ENCODE measurements at places on chromosomes 13 and 19.

GRCh38 chr19:20558571-20558970, 7.0 kb downstream of the ZNF737 start:
- no peak for DNase-seq

- DNase-seq: no peak
These were observed 50.4 kb downstream of the MLLT1 start for GRCh38 chr19:6229216-6229913.

DNA sequence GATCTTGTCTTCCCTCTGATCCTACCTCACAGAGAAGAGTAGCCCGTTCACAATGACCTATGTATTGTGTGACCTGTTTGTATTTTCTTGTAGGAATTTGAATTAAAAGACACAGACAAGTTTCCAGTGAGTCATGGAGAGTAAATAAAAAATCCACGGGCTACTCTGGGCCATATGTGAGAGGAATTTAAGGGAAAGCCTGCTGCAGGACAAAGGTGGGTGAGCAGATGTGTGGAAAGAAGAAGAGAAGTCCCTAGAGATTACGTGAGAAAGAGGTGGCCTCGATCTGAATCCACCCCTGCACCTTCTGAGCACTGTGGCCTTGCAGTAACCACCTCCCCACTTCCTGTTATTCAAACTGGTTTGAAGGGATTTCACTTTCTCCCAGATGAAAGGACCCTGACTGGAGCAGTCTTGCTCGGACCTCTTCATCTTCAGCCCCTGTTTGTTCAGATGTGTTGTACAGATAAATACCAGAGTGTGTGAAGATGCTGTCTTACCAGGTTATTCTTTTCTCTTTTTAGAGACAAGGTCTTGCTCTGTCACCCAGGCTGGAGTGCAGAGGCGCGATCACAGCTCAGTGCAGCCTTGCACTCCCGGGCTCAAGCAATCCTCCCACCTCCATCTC, 205.4 kb downstream of the PDS5B start:
- DNase-seq: no peak

GRCh38 chr19:57807541-57807940, 7.2 kb downstream of the ZNF552 start:
- DNase-seq: no peak

DNA sequence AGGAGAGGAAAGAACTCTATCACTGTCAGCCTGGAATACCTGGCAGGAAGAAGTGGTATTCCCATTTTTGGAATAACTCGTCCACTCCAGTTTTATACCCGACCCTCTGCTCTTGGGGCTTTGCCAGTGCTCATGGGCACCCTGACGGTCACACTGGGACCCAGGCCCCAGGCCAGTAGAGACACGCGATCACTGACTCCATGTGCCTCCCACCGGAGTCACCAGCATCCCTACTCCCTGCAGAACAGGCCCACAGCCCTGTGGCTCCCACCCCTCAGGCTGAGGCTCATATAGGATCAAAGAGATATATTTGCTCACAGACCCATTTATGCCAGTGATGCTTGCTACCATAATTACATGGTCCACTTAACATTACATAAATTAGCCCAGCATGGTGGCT, 3.5 kb downstream of the GRTP1 start:
- DNase-seq: no peak

DNA sequence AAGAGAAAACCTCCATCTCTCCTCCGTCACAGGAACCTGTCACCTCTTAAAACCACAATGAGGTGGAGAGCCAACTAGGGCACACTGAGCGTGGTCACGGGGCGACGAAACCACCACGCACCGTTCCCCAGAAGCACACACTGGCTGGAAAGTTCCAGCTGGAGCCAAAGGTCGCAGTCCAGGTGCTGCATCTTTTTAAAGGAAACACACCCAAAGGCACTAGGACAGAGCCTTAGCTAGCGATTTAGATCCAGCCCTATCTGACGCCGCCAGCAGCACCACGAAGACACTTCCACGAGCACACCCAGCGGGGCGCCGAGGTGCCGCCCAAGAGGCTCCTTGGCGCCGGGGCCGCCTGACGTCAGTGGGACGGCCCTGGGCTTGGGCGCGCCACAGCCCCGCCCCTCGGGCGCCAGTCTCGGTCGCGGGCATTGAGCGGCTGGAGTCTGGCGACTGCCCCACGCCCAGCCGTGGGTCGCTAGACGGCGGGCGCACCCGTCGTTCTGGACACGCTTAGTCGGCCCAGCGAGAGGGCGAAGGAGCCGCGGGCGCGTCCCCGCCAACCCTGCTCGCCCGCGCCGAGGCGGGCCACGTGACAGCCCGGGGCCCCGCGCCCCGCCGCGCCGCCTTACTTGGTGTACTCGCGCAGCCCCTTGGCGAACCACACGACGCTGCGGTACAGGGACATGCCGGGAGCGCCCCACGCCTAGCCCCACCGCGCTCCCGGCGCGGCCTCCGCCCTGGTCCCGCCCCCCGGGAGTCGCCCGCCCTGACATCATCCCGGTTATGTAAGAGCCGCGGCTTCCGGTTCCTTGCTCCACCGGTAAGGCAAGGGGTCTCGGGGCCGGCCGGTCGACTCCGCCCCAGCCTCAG, at the start of gene DHRS12:
Gene DHRS12, minus strand, starts transcription at position 742 of the 873 bp plus-strand sequence. CDS start 4,504 bp downstream, outside the sequence.
- no peak for DNase-seq

DNA sequence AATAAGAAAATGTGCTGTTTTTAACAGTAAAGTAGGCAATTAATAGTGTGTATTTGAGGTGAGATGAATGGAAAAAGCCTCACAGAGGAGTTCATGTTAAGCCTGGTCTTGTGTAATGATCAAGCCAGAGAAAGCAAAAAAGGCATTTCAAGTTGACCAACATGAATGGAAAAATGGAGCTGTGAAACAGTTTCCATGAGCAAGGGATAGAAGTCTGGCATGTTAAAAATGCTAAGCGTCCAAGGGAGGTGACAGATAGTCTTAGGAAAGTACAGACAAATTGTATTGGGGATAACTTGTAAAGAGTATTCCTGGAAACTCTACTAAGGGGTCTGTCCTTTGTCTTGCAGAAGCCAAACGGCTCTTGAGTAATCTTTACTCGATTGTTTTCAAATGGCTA, 506.8 kb upstream of the ATXN8OS start:
- no peak for DNase-seq

DNA sequence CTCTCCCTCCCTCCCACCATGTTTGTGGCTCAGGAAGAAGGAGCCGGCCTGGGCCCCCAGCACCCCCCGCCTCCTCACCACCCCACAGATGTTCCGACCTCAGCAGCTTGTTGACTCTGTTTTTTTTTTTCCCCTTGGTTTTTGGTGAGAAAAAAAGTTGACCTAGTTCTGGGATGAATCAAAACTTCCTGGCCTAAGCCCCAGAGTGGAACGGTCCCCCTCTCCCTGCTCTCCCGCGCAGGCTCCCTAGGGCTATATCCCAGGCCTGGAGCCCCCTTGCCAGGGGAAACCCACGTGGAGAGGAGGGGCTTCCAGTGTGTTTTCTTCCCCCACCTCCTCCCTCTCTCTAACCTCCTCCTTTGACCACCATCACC, 4.0 kb downstream of the COL5A3 start:
- DNase-seq: no peak

DNA sequence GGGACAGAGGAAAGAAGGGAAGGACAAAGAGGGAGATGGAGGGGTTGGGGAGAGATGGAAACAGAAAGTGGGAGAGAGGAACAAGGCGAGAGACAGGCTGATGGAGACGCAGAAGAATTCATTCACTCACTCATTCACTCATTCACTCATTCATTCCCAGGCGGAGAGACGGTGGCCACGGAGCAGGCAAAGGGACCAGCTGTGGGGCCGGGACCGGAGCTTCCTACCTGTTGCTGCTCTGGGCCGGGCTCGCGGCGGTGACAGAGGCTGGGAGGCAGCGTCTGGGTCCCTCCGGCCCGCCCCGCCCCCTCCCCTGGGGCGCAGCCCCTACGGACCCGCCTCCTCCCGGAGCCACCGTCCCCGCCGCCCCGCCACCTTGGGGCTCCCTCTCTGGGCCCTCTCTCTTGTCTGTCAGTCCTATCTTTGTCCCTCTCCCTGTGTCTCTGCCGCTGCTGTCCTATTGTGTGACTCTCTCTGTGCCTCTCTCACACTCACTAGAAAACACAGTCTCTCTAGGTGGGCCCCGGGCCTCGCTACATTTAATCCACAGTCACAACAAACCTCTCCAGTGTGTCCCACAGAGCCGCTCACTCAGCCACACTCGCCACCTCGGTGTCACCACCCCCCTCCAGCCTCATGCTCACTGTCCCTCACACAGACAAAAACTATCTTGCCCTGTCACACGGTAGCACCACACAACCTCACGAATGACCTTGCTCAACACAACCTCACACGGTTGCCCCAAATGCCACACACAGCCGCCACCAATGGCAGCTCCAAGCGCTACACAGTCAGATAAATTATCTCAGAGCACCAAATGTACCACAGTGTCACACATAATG, at the start of gene GNG8:
Gene GNG8, minus strand, starts transcription at position 283 of the 842 bp plus-strand sequence. CDS start 1,520 bp downstream, outside the sequence.
- no peak for DNase-seq

DNA sequence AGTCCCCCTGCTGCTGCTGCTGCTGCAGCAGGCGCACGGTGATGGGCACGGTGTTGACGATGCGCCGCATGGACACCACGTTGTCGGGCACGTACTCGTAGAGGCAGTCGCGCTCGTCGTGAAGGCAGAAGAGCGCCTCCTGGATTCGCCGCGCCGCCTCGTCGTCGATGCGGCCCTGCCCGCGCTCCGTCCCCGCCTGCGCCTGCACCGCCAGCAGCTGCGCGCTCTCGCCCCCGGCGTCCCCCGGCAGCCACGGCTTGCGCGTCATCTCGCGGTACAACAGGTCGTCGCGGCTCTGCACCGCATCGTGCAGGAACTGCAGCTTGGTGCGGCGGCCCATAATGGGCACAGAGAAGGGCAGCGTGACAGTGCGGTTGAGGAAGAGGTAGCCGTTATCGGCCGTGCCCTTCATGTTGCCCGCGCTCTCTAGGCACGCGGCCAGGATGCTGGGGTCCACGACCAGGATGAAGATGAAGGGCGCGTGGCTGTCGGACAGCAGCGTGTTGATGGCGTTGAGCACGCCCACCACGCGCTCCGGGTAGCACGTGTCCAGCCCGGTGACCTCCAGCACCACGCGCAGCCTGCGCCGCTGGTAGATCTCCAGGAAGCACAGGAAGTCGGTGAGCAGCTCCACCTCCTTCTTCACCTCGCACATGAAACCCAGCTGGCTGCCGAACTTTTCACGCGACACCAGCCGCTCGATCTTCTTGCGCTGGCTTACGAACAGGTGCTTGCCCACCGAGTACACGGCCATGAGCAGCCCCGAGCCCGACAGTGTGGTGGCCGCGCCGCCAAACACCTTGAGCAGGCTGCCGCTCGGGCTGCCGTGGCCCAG, 8.1 kb downstream of the NKPD1 start:
- no peak for DNase-seq

- DNase-seq: no peak
These were observed 45.3 kb upstream of the ANKRD10 start for GRCh38 chr13:110960204-110960603.

DNA sequence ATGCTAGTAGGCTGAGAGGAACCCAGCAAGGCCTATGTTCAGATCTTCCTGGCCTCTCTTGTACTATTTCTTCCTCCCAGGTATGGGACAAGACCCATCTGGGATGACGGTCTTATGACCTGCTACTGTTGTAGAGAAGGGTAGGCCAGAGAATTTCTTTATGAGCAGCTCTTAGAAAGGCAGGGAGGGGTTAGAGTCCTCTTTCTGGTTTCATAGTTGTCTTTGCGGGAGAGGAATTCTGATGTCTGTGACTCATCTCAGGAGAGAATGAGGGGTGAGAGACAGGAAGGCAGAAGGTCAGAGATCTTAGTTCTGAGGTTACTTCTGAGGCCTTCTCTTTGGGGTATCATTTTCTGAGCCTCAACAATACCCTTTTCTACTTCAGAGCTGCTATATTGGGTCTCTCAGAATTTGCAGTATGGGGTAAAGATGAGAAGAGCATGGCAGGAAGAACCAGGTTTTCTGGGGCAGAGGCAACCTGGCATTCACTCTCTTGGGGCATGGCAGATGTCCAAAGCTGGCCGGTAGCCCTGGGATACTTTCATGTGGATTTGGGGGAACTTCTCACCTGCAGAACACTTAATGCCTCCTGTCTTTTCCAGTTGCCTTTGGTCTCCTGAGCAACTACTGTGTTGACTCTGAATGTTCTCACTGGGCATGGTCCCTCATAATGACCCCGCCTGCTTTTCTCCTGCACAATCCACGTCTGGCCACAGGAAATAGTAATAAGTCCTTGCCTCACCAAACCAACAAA, 154.4 kb downstream of the GGACT start:
- no peak for DNase-seq

DNA sequence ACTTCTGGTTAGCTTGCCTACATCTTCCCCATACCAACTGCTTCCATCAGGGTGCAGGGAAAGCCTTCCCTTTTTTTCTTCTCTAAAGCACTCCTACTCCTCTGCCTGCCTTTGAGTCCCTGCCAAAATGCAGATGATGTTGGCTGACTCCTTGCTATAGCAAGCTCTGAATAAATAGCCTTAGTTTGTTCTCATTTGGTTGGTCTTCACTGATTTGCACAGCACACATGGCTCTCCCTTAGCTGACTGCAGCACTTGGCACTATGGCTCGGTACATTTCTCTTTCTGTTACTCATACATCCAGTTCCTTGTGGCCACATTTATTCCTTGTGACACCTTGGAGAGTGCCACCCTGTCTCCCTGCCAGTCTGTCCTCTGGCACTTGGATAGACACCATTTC, 249.8 kb downstream of the DCLK1 start:
- no peak for DNase-seq

GRCh38 chr19:35037716-35038622, 3.6 kb upstream of the HPN start:
- no peak for DNase-seq

DNA sequence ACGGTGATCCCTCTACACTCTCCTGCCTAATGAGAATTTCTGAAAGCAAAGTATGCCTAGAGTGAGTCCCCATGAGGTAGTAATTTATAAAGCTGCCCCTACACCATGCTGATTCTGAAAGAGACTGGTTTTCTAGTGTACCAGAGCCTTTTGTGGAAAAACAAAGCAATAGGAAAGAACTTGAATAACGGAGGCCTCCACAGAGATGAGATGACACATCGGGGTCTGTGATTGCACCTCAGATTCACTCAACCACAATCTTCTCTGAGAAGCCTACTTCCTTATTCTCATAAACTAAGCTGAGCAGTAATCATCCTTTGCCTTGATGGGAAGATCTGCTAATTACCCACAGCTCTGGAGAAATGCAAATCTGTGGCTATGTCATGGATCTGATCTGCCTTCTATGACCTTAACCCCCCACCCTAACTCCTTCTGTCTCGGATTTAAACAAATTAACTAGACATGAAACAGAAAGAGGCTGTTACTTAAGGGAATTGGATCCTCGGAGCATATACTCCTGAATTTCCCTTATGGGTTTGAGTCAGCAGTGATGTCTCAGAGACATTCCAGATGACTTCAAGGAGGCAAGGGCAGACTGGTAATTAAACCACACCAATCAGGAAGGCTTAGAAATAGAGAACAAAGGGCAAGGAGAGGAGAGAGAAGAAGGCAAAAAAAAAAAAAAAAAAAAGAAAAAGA, 128.0 kb downstream of the DCT start:
- DNase-seq: no peak
